ENCODE measurements at places on chromosomes 1 and 21.

DNA sequence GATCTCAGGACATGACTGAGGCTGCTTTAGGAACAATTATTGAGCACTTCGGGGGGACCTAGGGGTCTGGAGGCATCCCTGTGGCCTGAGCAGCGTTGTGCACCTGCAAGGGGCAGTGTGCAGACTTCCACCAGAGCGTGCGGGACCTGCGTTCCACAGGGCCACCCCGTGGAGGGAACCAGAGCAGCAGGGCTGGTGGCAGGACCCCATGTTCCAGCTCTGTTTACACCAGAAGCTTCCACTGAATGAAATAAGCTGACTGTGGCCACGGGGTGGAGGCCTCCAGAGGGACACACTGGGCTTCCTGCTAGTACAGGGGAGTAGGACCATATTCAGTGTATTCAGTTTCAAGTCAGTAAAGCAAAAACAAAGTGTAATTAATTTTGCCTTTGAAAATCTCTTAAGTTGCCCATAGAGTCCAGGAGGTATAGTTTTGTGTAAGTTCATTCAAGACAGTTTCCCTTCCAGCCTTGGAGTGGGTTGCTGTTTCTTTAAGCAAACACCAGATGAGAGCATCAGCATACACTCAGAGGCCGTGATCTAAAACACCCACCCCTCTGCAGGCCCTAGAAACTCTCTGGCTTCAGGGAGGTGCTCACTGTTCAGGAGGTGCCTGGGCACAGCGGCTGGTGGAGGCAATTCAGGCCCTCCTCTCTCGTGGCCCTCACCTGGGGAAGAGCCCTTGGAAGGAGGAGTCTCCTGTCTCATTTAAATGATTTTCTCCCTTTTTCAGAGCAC, 16.6 kb downstream of the SLC1A7 start:
- no peak for DNase-seq

- DNase-seq = no peak
Measured at GRCh38 chr1:30665216-30666010, 58.0 kb downstream of the MATN1 start.

GRCh38 chr1:218401441-218401997, 56.4 kb downstream of the TGFB2 start:
- no peak for DNase-seq

GRCh38 chr1:2381741-2382620, 9.4 kb downstream of the MORN1 start:
- no peak for DNase-seq

DNA sequence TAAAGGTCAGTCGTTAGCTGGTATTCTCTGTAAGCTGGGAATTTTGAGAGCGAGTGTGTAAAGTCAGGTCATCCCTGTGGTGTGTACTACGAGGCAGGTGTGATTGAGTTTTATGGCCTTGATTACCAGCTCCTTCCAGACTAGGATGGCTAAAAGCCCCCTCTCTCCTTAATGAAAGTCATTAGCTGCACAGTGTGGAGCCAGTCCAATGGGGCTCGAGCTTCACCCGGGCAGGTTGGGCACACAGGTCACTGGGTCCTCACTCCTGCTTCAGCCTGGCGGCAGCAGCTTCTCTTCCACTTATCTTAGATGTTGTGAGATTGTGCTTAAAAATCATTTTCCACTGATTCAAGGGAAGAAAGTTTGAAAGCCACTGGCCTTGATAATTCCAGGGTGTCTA, 3.0 kb downstream of the DMRTB1 start:
- DNase-seq = no peak
